CD8-positive, alpha-beta memory T cell (primary cell): ENCODE measurements at places on chromosomes 1 and 21.

- no peak for DNase-seq
Measured at GRCh38 chr1:176625365-176625764, 162.4 kb downstream of the PAPPA2 start.

- no peak for DNase-seq
Measured at GRCh38 chr1:158007667-158008386, 14.4 kb downstream of the KIRREL1 start.

- DNase-seq, result no peak
Measured at GRCh38 chr21:36260802-36261201, 59.2 kb upstream of the MORC3 start.

GRCh38 chr1:41741244-41741643, 177.5 kb downstream of the HIVEP3 start:
- DNase-seq, result no peak

DNA sequence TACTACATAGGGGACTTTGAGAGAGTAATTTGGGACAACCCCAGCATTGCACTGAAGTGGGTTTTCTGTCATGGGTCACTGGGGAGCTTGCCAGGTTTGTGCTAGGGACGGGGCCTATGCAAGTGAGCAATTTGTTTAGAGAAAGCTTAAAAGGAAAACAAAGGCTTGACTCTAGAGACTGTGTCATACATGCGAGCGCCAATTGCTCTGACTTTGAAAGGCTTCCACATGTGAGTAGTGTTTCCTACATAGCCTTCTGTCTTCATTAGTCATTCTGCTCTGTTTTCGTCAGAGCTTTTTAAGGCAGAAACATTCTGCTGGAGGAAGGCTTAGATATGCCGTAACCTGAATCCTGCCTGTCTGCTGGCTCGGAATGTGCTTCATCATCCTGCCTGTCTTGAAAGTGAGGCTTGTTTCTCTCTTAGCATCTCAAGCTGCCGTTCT, 28.4 kb downstream of the TRIM45 start:
- no peak for DNase-seq

GRCh38 chr1:59596432-59596831, 218.3 kb upstream of the HOOK1 start:
- DNase-seq, result no peak

GRCh38 chr21:35342440-35342839, 293.3 kb upstream of the RUNX1 start:
- DNase-seq, result no peak

DNA sequence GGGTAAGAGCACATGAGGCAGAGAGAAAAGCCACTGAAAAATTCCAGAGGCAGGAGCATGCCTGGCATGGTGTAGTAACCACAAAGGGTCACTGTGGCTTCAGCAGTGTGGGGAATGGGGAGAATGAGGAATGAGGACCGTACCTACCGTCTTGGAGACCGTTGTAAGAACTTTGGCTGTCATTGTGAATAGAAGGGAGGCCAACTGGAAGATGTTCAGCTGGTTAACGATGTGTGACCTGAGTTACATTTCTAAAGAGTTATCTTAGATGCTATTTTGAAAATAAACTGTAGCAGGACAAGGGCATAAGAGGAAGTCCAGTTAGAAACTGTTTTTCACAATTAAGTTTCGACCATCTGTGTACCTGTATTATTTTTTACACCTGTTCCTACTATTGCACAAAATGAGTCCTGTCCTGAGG, 365.5 kb upstream of the SGIP1 start:
- no peak for DNase-seq

- no peak for DNase-seq
Measured at GRCh38 chr1:20183616-20184271, 2.2 kb upstream of the UBXN10 start.

DNA sequence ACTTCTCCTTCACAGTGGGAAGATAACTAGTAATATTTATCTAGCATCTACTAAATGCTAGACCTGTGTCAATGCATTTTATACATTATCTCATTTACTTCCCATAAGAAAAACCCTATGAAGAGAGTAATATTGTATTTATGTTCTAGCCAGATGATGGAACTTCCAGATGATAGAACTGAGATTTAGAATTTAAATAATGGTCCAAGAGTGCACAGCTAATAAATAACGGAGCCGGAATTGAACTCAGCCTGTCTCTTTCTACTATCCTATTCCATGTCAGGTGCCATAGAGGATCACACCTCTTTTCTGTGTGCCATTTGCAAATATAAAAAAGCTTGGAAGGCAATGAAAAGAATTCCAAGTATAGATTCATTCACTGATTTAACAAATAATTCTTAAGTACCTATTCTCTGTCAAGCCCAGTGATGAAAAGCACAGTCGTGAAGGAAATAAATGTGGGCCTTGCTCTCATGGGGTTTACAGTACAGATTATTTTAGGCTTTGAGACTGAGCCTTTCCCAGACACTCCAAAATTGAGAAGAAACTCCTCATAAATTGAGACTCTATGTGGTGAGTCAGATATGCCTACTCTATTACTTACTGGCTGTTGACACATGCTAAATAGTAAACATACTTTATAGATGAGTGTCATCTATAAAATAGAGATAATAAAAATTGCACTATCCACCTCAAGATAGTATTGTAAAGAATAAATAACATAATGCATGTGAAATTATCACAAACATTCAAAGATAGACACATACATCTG, 378.0 kb upstream of the PRMT6 start:
- DNase-seq, result no peak

DNA sequence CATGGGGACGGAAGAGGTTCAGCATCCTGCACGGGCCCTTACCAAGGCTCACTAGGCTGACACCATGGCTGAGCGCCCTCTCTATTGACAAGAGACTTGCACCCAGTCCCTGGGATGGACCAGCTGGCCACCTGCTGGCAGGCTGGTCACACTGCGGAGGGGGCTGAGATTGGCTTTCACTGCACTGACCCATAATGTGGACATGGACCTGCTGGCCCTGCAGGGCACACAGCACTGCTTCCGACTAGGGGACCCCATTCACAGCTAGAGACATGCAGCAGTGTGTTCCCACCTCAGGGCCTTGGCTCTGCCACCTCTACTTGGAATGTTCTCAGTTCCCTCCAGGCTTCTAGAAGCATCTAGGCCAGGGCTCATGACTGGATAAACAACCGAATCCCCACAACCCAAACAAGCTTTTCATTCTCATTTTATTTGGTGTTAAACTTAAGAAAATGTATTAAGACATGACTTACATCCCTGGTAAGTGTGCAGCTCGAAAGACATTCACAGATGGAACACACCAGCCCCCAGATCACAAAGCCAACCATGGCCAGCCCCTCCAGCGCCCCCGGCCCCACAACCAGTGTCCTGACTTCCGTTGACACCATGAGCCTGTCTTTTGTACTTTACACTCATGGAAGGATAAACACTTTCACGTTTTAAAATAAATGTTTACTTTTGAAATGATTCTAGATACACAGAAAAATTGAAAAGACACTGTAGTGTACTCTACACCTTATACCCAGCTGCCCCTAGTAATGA, 9.3 kb upstream of the SRARP start:
- DNase-seq, result peak; percentile 66

- DNase-seq, result no peak
Measured at GRCh38 chr1:232973652-232974611, 23.5 kb downstream of the NTPCR start.

- DNase-seq, result no peak
Measured at GRCh38 chr1:154746622-154747299, 123.3 kb downstream of the KCNN3 start.

DNA sequence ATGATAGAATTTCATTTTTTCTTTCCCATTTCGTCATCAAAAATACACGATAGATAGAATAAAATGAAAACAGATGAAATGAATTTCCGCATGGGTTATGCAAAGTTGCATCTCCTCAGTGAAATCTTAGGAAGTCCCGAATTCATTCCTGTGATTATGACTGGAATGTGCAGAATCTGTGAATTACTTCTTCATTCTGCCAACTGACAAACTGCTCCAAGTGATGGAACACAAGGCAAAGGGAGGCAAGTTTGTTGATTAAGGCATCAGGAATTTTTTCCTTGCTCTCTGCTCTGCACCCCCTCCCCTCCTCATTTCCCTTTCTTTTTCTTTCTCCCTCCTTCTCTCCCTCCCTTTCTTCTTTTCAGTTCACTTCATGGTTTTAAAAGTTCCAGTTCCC, 37.0 kb upstream of the ADGRL4 start:
- no peak for DNase-seq

- no peak for DNase-seq
Measured at GRCh38 chr21:25977068-25977611, 193.4 kb downstream of the APP start.

DNA sequence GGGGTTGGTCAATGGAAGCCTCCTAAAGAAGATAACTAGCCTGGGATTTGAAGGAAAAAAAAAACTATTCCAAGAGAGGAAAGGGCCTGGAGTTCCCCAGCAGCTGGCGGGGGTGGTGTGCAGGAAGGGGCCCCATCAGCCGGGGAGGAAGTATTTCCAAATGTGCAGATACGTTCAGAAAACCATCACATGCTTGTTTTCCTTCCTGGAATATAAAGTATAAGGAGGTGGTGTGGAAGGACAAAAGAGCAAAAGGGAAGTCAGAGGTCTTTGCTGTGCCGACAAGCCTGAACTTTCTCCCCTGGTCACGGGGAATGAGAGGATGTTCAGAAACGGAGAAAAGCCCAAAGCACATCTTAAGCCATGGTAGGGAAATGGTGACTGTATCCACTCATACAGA, 72.0 kb upstream of the BACE2 start:
- no peak for DNase-seq

DNA sequence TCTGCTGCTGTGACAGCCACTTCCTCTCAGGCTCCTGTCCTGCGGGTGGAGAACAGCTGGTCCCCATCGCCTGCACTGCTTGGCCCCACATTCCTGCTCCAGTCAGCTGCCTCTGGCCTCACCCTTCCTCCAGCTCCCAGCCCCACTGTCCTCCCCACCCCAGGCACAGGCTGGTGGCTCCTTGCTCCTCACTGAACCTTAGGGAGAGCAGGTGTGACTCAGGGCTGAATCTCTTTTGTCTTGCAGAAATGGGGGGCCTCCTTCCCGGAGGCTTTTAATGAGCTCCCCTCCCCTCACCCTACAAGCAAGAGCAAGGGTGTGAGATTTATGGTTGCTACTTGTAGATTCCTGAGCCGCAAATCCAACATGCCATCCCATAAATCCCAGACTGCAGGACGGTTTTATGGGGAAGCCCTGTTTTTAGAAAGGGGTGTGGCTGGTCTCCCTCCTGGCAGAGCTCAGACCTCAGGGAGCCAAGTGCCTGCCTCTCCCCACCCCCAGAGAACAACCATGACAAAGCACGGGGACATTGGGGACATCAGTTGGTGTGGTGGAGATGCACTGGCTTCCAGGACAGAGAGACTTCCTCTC, 15.2 kb downstream of the CDK18 start:
- DNase-seq, result no peak

GRCh38 chr1:239844833-239845232, 246.8 kb upstream of the FMN2 start:
- no peak for DNase-seq

DNA sequence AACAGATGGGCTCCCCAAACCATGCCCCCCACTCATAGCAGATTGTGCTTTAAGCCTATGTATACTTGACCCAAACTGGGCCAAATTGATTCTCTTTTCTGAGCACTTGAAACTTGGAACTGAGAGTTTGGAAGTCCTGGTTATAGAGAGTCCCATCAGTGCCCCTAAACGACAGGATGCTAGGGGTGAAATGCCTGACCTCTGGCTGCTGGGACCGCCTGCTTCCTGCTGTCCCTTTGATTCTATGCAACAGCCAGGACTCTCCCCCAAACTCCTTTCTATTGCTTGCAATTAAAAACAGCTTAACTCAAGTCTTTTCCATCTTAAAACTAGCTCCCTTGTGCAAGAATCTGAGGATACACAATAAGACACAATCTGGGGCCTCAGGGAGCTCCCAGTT, 4.7 kb downstream of the C1orf210 start:
- no peak for DNase-seq

DNA sequence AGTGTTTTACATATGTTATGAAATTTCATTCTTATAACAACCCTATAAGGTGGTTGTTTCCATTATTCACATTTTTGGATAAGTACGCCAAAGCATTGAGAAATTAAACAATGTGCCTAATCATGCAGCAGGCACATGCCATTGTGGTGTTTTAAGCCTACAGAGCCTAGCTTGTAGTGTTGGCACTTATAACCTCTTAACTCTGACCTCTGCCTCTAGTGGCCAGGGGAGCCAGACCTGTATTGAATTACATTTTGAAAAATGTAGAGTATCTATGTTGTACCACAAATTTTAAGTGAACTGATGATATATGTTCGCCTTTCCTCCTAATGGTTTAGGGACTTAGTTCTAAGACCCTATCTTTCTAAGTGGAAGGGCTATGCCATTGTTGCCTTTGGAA, 61.0 kb downstream of the KCNK2 start:
- DNase-seq, result no peak

DNA sequence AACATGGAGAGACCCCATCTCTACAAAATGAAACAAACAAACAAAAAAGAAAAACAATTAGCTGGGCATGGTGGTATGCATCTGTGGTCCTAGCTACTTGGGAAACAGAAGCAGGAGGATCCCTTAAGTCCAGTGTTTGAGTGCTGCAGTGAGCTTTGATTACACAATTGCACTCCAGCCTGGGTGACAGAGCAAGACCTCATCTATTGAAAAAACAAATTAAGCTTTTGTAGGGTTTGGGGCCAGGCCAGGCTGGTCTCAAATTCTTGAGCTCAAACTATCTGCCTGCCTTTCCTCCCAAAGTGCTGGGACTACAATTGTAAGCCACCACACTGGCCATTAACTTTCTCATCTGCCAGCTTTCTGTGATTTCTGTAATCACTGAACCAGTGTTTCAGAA, 27.2 kb downstream of the NIPAL3 start:
- no peak for DNase-seq

- DNase-seq, result no peak
Measured at GRCh38 chr1:31193729-31194128, 46.0 kb downstream of the NKAIN1 start.

- peak; percentile 40 for DNase-seq
Measured at GRCh38 chr1:3030663-3031381, 9.6 kb downstream of the ACTRT2 start.

DNA sequence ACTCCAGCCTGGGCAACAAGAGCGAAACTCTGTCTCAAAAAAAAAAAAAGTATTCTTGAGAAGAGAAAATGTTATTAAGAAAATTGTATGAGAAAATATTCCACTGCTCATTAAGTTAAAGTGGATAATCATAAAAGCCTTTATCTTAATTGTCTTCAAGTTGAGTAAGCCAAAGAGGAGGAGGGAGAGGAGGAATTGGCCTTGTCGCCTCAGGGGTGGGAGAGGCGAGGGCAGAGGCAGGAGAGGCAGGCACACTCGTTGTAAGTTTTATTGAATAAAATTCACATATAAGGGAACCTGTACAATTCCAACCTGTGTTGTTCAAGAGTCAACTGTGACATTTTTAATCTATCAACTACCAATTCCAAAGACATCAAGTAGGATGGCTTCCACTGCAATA, 820.3 kb downstream of the USP25 start:
- no peak for DNase-seq

- no peak for DNase-seq
Measured at GRCh38 chr1:43987159-43987902, 4.1 kb upstream of the CCDC24 start.
